ENCODE measurements at places on chromosomes 7 and 10.
A peak's percentile ranks its signal among the peaks of the same experiment; 100 is the strongest.

DNA sequence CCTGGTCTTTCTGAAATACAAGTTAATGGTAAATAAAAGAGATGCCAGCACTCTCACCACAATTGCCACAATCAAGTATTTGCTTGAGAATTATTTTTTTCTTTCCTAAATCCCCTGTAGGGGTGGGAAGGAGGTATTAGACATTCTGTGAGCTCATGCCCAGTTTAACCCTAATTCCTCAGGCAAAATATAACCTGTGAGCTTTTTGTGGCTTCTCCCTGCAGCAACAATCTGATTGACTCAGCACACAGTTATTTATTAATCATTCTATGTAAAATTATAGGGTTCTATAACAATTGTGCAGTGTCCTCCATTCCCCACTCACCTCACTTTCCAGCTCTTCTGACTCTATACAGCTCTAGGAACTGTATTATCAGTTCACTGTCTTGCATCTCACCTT, 66.3 kb downstream of the GLI3 start:
- DNase-seq, result no peak

- peak; percentile 11 for DNase-seq
These were observed 11.1 kb upstream of the CRTAC1 start for GRCh38 chr10:98041352-98042043.

DNA sequence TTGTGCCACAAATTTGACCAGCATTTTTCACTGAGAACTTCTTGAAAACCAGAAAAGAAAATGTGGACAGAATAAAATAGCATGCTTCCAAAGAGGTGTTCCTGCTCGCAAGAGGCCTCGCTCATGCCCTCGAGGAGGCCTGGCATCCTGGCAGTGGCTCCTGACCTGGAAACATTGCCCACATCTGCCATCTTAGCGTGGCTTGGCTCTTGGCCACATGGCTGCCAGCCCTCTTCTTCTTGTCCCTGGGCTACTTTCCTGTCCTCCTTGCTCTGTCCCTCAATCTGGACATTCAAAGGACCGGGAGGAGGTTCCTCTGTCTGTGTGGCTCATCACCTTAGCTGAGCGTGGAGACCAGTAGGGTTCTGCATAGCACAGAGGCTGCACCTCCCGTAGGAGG, 131.6 kb upstream of the TMEM72 start:
- DNase-seq, result no peak

DNA sequence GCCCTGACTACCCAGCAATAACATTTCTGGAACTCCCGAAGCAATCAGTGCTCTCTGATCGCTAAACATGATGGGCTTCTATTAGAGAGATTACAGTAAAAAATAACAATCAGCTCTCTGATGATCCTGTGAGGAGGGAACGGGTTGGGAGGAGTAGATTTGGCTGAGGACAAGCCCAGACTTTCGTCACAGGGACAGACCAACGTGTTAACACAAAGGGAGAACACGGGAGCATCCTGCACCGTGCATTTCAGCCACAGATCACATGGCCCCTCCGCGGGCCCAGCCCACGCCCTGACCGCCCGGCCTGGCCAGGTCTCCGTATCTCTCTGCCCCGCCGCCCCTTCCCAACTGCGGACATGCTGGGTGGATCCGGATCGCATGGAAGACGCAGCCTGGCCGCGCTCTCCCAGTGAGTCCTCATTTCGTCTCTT, 95.0 kb upstream of the AGBL3 start:
- no peak for DNase-seq

GRCh38 chr10:52771534-52772445, 794 bp downstream of the MBL2 start:
- no peak for DNase-seq

DNA sequence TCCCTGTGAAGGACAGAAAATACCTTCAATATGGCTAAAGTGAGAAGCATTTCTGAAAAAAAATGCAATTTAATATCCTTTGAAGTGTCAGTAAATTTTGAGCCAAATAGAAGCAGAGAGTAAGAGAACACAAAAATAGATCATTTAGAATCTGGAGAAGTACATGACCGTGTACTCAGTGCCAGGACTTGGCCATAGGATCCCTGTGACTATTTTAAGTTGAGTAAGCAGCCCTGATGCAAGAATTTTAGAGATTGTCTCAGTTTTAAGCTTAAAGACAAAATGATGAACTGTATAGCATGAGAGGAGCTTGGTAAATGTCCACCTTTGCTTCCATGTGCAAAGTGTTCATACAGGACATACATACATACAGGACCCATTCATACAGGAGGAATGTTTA, 2.5 kb downstream of the PTER start:
- DNase-seq, result no peak

DNA sequence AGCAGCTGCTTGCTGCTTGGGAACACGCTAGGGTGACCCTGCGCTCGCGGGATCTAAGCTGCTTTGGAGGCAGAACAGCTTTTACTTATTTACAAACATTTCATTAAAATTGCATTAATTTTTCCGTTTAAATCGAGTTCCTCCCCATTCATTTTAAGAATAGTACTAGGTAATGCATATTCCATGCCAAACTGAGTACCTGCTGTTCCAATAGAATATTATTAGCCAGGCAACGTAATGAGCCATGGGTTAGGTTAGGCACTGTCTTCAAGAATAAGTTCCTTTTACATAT, 860 bp downstream of the EXOC6 start:
- DNase-seq, result no peak

DNA sequence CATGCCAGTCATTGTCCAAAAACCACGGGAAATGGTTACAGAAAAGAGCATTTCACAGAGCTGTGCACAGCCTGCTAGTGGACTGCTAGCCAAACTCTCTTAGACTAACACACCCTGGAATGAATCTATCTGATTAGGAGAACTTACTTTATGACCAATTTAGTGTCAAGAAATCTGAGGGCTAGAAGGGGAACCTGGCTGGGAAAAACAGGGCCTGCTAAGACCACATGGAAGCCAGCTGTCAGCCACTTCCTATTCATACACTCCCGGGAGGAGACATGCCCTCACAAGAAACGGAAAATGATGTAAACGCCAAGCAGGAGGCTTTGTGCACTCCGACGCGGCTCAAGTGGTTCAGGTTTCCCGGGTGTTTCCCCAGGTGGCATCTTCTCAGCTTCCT, 54.8 kb downstream of the MPP7 start:
- DNase-seq, result no peak

GRCh38 chr10:5590816-5591215, 66.1 kb downstream of the CALML3 start:
- no peak for DNase-seq

- peak; percentile 26 for DNase-seq
These were observed 24.2 kb upstream of the RASSF4 start for GRCh38 chr10:44935201-44935965.

- DNase-seq, result no peak
These were observed 12.9 kb upstream of the CDK6 start for GRCh38 chr7:92849322-92849721.

GRCh38 chr7:43878867-43879266, 9.6 kb upstream of the MRPS24 start:
- DNase-seq, result no peak

DNA sequence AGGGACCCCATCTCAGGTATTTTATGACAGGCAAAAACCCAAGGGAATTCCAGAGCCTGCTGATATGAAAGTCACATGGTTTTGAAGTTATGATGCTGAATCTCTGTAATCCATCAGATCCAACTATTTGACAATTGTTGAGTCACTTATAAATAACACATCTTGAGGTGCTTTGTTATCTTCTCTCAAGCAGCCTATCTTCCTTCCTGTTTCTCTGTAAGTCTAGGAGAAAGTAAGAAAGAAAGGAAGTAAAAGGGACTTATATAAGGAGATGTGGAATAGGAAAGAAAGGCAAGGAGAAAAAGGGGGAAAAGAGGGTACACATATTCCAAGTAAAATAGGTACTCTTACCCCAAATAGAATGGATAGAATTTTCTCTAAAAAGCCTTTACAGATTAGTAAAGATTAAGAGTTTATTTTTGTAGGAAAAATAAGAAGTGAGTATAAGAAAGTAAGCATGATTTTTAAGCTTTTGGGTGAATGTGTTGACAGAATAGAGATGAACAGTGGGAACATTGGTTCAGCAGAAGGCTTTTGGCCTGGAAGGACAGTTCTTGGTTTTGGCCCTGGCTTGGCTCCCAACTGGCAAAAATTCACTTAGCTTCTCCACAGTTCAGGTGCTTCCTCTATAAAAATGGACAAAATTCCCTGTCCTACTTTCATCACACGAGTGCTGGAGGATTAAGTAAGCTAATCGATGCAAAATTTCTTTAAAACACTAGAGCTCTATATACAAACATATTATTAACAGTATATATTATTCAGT, 39.6 kb upstream of the ANK3 start:
- no peak for DNase-seq

DNA sequence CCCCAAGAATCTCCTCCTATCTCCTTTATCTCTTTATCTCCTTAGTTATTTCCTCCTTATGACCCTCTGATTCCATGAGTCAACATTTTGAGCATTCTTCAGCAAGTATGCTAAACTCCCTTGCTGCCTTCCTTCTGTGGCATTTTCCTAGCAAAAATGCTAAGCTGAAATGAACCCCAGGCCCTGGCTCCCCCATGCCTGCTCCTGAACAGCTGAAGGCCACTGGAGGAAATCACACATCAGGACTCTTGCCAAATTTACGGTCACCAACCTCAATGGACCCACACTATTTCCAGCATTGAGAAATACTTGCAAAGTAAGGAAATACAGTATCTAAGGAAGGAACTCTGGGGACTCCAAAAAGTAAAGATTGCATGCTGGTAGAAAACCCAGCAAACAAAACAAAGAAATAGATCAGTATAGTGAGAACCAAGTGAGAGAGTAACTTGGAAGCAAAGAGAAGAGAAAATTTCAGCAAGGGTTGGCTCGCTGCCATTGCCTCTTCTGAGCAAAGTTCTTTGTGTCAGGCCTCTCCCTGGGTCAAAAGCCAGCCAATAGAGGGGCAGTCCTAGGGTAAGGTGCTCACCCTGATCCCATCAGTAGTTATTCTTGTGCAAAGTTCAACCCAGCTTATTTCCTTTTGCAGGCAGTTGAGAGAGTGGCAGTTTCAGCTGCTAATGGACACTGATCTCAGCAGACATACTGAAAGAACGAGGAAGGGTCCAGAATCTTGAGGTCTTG, 5.1 kb upstream of the PLEKHS1 start:
- no peak for DNase-seq

DNA sequence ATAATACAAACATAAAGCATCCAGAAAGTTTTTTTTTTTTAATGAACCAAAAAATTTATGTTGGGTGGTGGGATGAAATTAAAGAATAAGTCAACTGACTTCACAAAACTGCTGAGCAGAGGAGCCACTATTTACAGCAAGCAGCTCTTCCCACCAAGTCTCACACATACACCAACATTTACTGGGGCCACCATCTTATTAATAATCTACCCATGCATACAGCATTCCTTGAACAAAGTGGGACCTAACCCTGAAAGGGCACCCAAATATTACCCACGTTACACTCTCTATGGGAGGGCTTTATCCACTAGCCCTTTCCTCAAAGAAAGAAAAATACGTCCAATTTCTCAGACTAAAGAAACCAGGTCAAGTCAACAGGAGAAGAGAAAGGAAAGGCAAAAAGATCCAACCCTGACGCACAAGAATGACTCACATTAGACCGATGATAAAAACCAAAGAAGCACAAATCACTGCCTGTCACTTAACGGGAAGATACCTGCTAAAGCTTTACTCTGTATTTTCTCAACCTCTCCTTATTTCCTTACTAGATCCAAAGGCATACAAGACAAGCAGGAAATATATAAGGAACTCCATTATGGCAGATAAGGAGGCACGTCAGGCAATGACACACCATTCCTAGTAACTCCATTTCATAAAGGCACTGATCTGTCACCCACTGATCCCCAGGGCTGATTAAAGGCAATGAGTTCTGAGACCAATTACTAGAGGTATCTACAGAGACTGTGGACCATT, 141.8 kb upstream of the ASAH2 start:
- no peak for DNase-seq

DNA sequence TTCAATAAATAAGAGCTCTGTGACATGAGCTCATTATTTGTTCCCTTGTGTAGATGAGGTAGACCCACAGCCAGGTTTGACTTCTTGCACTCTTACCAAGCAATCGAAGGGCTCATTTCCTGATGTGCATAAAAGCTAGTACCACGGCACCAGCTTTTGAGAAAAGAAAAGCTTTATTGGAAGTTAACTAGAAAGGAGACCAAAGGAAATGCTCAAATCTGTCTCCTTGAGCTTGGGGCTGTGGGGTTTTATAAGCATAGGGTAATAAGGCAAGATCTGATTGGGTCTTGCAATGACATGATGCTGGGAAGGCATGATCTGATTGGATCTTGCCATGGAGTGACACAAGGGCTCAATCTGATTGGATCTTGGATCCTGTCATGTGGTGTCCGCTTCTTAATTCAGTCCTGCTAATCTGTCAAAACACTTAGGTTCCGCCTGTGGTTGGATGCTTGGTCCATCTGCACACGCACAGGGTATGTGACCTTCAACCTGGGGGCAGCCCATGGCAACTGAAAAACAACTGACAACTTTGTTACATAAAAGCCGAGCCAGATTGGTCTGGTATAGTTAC, 47.8 kb upstream of the FRMD4A start:
- DNase-seq, result no peak

- no peak for DNase-seq
These were observed 67.3 kb downstream of the OGDH start for GRCh38 chr7:44673771-44674170.

DNA sequence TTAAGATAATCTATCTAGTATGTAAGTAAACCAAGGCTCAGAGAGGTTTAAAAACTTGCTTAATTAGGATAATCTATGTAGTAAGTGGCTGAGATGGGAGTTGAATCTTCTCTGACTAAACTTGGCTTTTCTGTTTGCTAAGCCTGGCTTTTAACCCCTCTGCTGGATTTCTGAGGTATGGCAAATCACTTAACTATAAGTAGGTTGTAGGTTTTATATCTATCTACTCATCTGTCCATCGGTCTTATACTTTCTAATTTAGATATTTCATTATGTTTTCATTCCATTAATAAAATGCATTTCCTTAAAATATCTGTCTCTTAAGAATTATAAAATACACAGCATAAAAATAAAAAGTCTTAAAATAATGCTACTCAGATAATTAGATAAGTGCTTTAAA, 59.4 kb downstream of the ST7 start:
- DNase-seq, result no peak

- DNase-seq, result no peak
These were observed 216.9 kb downstream of the SORCS1 start for GRCh38 chr10:106947643-106948042.

GRCh38 chr10:85619832-85620231, 746.8 kb downstream of the GRID1 start:
- no peak for DNase-seq

DNA sequence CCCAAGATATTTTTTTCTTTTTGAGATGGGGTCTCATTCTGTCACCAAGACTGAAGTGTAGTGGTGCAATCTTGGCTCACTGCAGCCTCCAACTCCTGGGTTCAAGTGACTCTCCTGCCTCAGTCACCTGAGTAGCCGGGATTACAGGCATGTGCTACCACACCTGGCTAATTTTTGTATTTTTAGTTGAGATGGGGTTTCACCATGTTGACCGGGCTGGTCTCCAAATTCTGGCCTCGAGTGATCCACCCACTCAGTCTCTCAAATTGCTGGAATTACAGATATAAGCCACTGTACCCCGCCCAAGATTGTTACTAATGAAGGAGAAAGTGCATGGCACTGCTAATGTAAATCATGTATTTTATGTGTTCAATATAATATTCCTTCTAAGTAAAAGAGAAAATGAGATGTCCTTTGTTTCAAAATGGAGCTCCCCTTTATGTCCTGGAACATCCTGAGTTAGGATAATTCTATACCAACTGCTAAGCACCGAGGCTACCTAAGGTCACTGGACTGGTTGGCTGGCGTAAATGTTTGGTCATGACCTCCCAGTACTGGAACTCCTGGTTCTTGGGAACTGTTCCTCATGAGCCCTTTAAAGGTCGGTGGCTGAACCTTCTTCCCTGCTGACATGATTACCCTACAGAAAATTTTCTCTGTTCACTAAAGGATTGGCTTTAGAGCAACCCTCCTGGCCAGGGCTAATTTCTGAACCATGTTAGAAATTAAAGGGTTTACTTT, 59.9 kb downstream of the SLC16A9 start:
- no peak for DNase-seq

Measured in CD8-positive, alpha-beta memory T cell (primary cell).